ENCODE measurements at places on chromosomes 5 and 9. TPM values are rescaled to one million over a fixed set of nuclear protein-coding genes. Genes with fewer than 3 reads are reported as not detected.

DNA sequence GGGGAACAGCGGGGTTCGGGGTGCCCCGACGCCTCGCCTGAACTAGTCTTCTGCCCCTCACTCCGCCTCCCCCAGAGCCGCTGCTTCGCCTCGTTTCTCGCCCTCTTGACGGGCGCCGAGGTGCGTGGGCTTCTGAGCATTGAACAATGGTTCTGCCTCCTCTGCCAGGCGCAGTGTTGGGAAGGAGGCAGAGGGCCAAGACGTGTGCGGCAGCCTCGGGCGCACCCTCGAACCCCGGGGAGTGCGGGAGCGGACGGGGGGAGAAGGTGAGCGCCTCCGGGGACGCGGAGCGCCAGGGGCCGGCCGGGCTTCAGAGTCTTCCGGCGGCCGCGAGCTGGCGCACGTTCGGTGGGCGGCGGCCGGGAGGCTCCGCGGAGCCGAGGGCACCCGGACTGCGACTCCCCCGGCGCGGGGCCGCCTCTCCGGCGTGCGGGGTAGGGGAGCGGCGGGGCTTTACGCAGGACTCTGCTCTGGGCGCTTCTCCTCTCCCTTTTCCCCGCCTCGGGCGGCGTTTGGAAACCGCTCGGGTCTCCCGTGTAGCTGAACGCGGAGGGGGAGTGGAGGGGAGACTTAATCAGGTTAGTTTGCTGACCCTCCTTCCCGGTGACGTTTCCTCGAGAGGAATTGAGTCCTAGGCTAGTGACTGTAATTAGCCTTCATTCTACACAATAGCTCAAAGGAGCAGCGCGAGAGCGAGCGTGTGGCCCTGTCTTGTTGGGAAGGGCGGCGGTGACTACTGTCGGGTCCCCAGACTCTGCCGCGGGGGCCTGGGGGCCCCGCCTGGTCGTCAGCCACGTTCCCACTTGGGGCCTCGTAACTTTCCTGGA, 1.1 kb downstream of the VLDLR start:
- no peaks in the 10 kb centered on the region for H3K27me3 ChIP-seq
- H3K4me1 ChIP-seq = no peaks in the 10 kb centered on the region
- DNase-seq = no peak
- no peaks in the 10 kb centered on the region for H3K36me3 ChIP-seq
- peak overlapping the region; percentile 38 for H3K27ac ChIP-seq

- no peak for DNase-seq
- no peak overlapping the region for H3K27ac ChIP-seq
- H3K27me3 ChIP-seq = no peaks in the 10 kb centered on the region
- no peak overlapping the region for H3K4me3 ChIP-seq
Observed at GRCh38 chr9:126932871-126933321, 18.3 kb downstream of the RALGPS1 start.

NR4A3 gene
- total RNA-seq = 0.54 TPM

GRCh38 chr9:8331507-8332330, 532.1 kb upstream of the DMAC1 start:
- DNase-seq = no peak
- no peaks in the 10 kb centered on the region for H3K4me1 ChIP-seq
- no peak overlapping the region for H3K4me3 ChIP-seq
- H3K36me3 ChIP-seq = no peaks in the 10 kb centered on the region
- H3K27ac ChIP-seq = no peak overlapping the region
- no peaks in the 10 kb centered on the region for H3K27me3 ChIP-seq

DNA sequence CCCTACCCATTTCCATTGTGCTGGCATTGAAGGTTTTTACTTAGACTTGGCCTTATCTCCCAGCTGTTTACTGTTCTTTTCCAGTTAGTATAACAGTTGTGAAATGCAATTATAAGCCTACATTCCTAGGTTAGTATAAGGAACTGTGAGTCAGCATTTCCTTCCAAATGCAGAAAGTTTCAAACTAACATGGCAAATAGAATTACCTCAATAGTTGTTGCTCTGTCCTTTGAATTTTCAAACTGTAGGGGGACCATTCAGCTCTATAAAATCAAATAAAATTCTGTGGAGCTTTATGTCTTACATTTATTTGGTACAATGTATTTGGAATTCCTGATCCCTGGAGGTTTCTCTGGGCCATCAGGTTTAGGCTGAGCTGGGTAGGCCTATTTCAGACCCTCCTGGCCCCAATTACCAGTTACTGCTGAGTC, 47.2 kb downstream of the ARHGEF28 start:
- no peak overlapping the region for H3K27ac ChIP-seq
- H3K36me3 ChIP-seq = no peaks in the 10 kb centered on the region
- no peak for DNase-seq
- H3K4me3 ChIP-seq = no peak overlapping the region
- H3K27me3 ChIP-seq = no peaks in the 10 kb centered on the region

- peak overlapping the region; percentile 86 for H3K27ac ChIP-seq
- no peaks in the 10 kb centered on the region for H3K27me3 ChIP-seq
- H3K36me3 ChIP-seq = no peaks in the 10 kb centered on the region
- peak overlapping the region; percentile 76 for H3K4me3 ChIP-seq
- DNase-seq = peak; percentile 78
Observed at GRCh38 chr5:14143841-14144585, 871 bp downstream of the TRIO start.

GRCh38 chr5:154444556-154445421, 1.0 kb upstream of the SAP30L start:
- H3K4me3 ChIP-seq = peak overlapping the region; percentile 100
- no peaks in the 10 kb centered on the region for H3K4me1 ChIP-seq
- no peaks in the 10 kb centered on the region for H3K36me3 ChIP-seq
- H3K27ac ChIP-seq = peak overlapping the region; percentile 74

DNA sequence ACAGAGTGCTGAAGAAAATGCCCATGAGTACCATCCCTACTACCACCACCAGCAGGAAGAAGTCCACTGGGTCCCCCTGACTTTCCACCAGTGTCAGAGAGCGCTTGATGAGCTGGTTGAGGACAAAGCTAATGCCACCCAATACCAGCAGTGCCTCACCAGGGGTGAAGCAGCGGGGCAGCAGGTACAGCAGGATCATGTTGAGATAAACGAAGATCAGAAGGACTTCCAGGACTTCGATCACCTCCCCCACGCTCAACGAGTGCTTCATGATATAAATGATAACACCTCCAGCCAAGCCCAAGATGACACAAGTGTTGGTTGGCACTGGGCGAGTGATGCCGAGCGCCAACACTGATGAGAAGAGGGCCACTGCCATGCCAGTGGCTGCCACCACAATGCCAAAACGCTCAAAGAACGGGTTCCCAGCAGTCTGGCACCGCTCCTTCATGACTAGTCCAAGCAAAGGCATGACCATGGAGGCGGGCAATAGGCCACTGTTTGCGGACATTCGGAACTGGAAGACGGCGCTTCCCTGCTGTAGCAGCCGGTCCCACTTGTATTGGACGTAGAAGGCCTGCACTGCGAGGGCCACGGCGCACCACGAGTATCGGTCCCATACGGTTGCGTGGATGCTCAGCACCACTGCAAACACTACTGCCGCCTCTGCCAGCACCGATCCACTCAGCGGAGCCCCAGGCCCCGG, 679 bp downstream of the DOLK start:
- H3K4me1 ChIP-seq = no peaks in the 10 kb centered on the region
- H3K27me3 ChIP-seq = no peaks in the 10 kb centered on the region
- H3K4me3 ChIP-seq = peak overlapping the region; percentile 87
- no peaks in the 10 kb centered on the region for H3K36me3 ChIP-seq
- peak overlapping the region; percentile 90 for H3K27ac ChIP-seq

DNA sequence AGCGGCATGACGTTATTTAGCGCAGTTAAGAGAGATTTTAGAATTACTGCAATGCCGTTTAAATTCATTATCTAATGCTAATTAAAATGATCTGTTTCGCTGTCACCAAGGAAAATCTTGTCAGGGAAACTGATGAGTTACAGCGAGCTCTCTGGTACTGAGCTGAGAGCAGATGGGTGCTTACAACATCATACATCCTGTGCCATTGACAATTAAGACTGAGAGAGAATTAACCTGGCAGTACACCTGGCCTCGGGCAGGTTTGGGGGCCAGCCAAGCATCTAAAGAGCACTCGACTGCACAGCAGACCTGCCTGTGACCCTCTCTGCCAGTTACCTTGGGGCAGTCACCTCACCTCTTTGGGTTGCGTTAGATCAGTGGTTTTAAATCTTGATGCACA, 55.0 kb downstream of the PUM3 start:
- no peak overlapping the region for H3K4me3 ChIP-seq
- no peak for DNase-seq
- no peaks in the 10 kb centered on the region for H3K4me1 ChIP-seq

- no peak overlapping the region for H3K4me3 ChIP-seq
- H3K27me3 ChIP-seq = no peaks in the 10 kb centered on the region
Observed at GRCh38 chr5:135126688-135127438, 92.8 kb upstream of the PITX1 start.

DNA sequence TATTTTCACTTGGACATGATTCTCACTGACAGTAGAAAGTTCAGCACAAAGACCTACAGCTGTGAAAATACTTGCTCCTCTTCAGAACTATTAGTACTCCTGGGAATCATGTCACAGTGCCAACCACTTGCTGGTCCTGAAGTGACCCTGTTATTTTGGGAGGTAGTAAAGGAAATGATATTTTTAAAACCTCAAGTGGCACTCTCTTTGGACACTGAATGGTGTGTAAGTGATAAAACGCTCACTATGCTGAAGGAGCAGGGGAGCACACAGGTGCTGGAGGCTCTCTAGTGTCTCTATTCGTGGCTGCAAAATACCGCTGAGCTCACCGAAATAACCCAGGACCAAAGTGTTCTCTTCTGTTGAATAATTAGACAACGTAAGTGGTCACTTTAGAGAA, 76.9 kb upstream of the SPATA31D4 start:
- no peaks in the 10 kb centered on the region for H3K4me1 ChIP-seq
- H3K36me3 ChIP-seq = no peaks in the 10 kb centered on the region
- DNase-seq = no peak
- H3K27ac ChIP-seq = no peak overlapping the region

DNA sequence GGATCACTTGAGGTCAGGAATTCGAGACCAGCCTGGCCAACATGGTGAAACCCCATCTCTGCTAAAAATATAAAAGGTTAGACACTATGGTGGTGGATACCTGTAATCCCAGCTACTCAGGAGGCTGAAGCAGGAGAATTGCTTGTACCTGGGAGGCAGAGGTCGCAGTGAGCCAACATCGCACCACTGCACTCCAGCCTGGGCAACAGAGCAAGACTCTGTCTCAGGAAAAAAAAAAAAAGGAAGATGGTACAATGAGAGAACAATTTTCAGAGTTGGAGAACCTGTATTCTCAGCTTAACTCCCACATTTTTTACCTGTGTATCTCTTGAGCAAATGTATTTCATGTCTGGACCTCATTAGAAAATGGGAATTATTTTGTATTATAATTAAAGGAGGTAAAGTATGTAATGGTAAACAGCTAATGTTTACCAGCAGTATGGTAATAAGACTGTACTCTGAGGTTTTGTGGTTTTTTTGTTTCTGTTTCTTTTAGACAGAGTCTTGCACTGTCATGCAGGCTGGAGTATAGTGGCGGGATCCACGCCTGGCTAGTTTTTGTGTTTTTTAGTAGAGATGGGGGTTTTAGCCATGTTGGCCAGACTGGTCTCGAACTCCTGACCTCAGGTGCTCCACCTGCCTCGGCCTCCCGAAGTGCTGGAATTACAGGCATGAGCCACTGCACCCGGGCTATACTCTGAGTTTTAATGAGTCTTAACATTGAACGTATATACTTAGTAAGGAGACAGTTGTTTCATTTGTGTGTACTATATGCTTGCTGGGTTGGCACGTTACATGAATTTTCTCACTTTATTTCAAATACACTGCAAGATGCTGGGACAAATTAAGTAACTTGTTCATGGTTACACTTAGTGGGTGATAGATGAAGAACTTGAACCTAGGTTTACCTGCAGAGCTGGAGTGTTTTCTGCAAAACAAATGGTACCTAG, 16.2 kb downstream of the UHRF2 start:
- no peaks in the 10 kb centered on the region for H3K27me3 ChIP-seq
- H3K36me3 ChIP-seq = peaks cover under 1% of the 10 kb centered on the region
- peak overlapping the region; percentile 23 for H3K27ac ChIP-seq

Measured in Peyer's patch (tissue), 4 donors.